ENCODE measurements at places on chromosomes 5 and 9.

DNA sequence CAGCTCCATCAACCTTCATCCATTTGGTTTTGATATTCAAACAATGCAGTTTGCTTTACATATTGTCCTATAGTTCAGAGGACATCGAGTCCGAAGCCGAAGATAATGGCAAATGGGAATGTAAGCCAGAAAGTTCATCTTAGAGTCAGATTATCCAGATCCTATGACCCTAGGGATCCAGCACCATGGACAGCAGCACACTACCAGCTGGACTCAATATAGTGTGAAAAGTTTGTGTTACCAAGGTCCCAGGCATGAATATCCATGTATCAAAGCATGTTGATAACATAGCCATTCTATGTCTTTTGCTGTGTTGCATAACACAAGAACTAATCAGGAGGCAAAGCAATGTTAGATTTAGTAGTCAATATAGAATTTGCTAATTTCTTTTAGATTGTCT, 46.3 kb downstream of the FSTL4 start:
- DNase-seq = peak; percentile 56

DNA sequence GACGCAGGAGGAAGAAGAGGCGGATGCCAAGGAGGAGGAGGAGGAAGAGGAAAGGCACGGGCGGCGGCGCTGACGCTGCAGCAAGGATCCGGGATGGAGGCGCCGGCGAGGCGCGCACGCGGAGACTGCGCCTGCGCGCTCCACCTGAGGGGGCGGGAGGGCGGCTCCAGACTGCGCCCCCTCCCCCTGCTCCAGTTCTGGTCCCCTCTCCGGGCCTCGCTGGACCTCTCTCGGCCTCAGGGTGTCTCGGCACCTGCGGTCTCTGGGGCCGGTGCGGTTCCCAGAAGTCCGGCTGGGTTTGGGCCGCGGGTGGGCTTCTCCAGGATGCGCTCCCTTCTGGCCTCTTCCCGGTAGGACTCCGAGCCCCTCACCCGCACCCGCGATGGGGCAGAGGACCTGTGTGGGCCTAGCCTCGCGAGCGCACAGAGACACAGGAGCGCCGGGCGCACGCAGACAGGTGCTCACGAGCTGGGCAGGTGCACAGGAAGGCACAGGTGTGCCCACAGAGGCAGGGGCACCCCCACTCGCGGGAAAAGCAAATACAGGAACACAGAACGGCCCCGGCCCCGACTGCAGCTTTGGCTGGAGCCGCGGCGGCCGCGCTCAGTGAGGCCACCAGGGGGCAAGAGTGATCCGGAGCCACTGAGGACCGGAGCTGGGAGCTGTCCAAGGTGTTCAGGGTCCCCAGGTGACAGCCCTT, at the start of gene NPDC1:
Gene NPDC1, minus strand, starts transcription at position 90 of the 700 bp plus-strand sequence. CDS start 188 bp downstream, outside the sequence.
- peak; percentile 92 for DNase-seq

- no peak for DNase-seq
Observed at GRCh38 chr5:25763781-25764180, 1119.0 kb upstream of the CDH10 start.

GRCh38 chr9:82457891-82458290, 469.3 kb downstream of the SPATA31D1 start:
- no peak for DNase-seq

- DNase-seq = no peak
Observed at GRCh38 chr9:112239708-112240107, 64.6 kb upstream of the SUSD1 start.

GRCh38 chr5:137666461-137666850, 69.4 kb downstream of the KLHL3 start:
- no peak for DNase-seq

DNA sequence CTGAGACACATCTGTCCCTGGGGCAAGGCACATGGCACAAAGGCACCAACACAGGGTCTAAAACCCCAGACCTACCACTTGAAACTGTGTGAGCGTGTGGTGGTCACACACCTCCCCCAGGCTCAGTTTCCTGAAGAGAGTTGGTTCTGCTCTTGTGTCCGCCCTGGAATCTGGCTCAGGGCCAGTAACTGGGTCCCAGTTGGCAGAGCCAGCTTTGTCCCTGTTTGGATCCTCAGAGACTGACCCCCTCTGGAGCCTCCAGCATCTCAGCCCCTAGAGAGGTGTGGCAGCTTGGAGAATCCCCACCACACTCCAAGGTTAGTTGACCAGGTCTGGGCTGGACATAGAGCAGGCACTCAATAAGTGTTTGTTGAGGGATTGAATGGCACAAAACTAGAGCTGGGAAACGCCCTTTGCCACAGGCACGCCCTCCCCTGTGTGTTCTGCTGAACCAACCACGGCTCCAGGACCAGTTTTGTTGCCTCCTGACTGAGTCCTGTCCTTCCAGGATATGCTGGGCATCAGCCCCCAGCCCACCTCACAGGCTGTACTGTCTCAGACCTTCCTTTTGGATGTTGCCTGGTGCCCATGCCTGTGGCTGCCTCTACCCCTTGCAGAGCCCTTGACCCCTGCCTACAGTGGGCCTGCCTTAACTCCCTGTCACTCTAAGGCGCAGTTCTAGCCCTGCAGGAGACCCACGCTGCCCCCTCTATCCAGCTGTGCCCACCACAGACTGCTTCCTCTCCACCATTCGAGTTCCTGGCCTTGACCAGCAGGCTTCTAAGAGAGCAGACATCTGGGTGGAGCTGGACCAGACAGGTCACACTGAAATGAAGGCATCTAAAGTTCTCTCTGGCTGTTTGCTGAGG, 3.8 kb upstream of the PDLIM4 start:
- no peak for DNase-seq

- DNase-seq = no peak
Observed at GRCh38 chr9:126248680-126249079, 77.9 kb upstream of the MVB12B start.

DNA sequence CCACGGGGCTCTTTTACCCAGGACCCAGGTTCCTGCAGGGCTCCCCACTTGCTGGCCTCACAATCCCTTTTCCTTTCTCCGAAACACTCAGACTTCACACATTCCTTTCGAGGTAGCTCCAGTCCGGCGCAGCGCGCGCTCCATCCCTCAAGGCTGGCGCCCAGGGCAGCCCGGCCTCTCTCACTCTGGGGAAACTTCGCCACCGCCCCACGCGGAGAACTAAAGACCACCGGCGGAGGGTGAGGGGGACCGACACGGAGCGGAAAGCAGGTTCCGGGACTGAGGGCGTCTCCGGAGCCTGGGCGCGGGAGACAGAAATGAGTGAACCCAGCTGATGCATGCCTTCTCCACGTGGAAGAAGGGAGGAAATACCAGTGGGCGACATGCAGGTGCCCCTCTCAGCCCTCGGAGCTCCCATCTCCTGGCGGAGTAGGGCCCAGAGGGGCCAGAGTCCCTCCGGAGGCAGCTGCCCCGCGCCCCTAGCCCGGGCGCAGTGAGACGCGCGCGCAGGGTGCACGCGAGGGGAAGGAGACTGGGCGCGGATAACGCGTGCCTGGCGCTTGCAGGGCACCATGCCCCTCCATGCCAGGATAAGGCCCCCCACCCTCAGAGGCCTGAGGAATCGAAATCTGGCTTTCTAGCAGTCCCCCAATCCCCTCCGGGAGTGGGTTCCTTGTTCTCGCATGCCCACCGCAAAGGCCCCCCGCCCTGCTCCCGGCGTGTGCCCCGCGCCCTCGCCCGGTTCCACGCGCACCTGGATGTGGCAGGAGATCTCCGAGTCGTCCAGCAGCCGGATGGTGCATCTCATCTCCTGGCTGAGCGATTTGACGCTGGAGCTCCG, 650 bp downstream of the FRMD3 start:
- DNase-seq = no peak

- DNase-seq = no peak
Observed at GRCh38 chr5:144142139-144142823, 28.2 kb downstream of the YIPF5 start.

DNA sequence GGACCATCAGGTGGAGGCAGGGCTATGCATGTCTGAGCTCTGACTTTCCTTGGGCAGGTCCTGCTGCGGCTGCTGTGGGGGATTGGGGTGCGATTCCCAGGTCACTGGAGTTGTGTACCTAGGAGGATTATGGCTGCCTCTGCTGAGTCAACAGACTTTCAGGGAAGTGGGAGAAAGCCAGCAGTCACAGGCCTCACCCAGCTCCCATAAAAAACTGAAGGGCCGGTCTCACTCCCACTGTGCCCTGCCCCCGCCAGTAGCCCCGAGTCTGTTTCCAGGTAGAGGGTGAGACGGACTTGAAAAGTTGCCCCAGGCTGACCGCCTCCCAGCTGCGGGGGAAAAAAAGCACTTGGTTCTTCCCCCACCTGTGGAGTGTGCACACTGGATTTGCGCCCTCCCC, 76.7 kb downstream of the FAM170A start:
- DNase-seq = no peak

DNA sequence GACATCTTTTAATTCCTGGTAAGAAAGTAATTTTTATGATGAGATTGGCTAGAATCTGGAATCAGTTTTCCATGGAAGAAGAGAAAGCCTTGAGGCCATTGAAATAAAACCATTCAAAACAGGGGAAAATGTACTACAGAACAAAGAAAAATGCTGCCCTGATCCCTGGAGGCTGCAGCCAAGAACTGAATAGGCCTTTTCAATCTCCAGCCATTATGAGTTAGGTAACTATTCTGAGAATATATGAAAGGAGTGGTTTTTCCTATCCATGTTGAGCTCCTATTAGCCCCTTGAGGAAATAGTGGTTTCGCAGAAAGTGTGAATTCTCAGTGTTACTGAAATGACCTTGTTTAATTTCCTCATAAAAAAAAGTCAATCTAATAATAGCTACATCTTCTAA, 408.5 kb upstream of the GRAMD2B start:
- DNase-seq = no peak

GRCh38 chr9:99569840-99570239, 251.8 kb upstream of the NR4A3 start:
- DNase-seq = no peak

- DNase-seq = no peak
Observed at GRCh38 chr9:80507611-80508010, 935.8 kb downstream of the TLE4 start.
